Caudate nucleus (tissue), 63 donors: ENCODE measurements at places on chromosomes 2 and 18.

DNA sequence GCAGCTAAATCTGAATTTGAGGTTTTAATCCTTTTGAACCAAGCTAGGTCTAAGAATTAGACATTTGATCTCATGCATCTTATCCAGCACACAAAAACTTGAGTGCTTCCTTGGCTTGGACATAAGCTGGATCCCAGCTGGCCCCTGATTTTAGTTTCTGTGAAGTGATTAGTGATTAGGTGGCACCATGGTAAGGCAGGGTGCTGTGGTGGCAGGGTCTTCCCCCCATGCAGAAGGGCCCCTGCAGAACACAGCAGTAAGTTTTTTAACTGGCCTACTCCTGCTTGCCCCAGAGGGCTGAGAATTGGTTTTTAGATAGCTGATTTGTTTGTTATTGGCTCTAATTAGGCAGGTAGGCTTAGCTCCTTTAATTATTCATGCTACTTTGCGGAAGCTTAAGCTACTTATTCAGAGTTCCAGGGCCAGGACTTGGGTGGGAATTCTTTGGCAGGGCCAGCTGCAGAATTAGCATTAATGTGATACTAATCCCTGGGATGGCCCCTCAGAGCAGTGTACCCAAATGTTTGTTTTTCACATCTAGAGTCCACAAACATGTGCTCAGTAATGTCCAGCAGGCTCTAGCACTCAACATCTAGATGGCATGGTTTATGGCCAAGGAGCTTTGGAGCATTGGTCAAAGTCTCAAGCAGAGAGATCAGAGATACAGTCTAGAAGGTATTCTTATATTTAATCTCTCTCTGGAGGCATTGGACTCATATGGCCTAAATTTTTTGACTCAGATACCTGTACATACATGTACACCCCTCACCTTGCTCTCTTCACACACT lies 99.6 kb downstream of the FMNL2 start:
- no peak for DNase-seq

- no peak for DNase-seq
These were observed 649.8 kb downstream of the ARHGAP15 start for GRCh38 chr2:143779021-143779420.

DNA sequence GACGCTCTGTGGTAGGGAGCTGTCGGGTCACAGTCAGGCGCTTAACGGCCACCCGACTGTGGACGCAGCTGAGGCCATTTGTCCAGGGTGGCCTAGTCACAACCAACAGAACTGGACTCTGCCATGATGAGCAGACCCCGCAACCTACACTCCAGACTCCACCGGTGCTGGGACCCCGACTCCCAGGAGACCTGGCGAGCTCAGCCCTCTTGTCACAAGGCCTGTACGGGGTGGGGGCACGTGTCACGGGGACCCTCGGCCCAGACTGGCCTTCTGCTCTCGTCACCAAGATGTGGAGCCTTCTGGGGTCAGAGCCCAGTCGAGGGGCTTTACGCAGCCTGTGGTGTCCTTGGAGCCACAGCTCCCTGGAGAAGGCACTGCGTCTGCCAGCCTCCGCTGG lies 22.5 kb downstream of the NFATC1 start:
- DNase-seq, result no peak

DNA sequence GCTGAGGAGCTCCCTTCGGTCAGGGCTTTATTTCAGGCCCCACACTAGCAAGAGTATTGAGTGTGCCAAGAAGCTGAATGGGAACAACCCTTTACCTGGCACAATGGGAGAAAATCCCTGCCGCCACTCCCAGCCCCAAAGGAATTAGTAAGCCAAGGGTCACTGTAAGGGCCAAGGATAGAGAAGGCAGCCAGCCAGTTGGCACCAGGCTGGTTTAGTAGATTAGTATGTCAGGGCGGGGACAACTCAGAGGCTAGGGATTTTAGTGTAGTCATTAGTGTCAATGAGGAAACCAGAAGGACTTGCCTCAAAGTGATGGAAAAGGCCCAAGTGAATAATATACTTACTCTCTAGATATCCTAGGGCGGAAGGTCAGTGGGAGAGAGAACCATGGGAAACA lies 34.9 kb upstream of the CYP26B1 start:
- DNase-seq, result no peak

GRCh38 chr2:151067658-151068369 lies 193.8 kb downstream of the RBM43 start:
- no peak for DNase-seq

- DNase-seq, result no peak
These were observed 402.5 kb upstream of the TRIB2 start for GRCh38 chr2:12314127-12314760.

DNA sequence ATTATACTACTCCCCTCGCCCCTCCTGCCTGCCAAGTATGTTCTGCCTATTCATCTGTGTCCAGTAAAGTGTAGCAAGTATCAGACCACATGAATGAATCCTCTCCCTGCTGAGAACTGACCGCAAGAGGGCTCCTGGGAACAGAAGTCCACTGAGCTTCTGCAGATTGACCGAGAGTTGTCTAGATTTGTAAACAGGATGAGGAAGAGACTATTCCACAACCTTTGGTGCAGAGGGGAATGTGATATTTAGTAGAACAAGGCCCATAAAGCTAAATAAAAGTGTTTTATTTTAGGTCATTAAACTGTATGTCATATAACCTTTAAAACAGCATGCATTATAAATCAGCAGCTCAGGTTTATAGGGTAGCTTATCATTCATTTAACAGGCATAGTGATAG lies 377.0 kb downstream of the DCC start:
- no peak for DNase-seq

GRCh38 chr2:135954020-135954601 lies 31.3 kb downstream of the DARS1 start:
- no peak for DNase-seq

DNA sequence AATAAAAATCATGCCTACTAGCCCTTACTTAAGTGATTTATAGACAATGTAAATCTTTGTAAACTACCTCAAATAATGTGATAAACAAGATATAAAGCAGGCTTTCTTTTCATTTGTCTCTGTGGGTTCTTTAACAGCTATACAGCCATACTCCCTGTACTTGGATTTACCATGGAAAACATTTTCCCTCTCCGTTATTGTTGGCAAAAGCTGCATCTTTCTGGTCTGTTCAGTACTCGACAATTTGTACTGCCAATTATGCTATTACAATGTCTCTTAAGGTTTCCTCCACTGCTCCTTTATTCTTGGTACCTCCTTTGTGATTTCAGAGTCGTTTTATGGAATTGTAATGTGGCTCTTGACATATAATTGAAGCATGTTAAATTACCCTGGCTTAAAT lies 426.3 kb upstream of the PKDCC start:
- DNase-seq, result no peak

DNA sequence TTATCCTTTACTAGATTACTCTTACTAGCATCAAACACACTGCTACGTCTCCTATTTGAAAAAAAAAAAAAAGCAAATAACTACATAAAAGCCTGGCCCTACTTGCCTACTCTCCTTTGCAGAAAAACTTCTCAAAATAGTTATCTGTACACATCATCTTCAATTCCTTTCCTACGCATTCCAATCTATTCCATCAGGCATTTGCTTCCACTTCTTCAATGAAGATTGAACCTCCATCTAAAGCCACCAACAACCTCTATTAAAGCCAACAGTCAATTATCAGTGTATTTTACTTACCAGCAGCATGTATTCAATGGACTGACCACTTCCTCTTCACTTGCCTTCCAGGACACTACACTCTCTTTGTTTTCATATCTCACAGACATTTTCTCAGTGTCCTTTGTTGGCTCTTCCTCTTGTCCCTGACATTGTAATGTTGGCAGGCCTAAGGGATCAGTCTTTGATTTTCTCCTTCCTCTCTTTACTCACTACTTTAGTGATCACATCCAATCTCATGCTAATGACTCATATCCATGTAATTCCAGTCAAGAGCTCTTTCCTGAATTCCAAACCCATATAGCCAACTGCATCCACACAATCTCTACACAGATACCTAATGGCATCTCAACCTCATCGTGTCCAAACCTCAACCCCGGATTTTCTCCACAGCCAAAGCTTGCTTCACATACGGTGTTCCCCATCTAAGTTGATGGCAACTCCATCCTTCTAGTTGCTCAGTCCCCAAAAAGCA lies 131.3 kb downstream of the CCDC148 start:
- DNase-seq, result no peak

DNA sequence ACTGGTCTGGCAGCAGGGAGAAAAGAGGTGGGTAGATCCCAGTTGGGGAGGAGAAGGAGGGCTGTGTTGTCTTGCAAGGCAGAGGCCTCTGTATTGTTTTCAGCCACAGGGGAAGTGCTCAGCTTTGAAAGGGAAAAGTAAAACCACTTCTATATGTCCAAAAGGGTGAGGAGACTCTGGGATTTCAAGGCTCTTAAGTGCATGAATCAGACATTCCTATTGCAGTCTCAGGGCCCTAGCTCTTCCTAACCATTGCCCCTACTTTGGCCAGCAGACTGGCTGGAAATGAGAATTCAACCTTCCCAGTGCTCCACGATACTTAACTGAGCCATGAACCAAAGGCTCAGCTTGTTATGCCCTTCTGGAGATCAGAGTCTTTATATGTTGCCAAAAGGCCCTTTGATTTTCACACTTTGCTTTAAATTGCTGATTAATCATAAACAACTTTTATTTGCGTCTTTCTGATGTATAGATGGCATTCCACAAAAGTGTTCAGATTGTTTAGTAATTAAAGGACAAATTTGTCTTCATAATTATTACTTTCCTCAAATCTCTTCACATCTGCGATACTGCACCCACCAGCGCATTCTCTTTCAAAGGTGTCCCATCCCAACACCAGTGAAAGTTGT lies 313.8 kb upstream of the MMADHC start:
- DNase-seq, result no peak

DNA sequence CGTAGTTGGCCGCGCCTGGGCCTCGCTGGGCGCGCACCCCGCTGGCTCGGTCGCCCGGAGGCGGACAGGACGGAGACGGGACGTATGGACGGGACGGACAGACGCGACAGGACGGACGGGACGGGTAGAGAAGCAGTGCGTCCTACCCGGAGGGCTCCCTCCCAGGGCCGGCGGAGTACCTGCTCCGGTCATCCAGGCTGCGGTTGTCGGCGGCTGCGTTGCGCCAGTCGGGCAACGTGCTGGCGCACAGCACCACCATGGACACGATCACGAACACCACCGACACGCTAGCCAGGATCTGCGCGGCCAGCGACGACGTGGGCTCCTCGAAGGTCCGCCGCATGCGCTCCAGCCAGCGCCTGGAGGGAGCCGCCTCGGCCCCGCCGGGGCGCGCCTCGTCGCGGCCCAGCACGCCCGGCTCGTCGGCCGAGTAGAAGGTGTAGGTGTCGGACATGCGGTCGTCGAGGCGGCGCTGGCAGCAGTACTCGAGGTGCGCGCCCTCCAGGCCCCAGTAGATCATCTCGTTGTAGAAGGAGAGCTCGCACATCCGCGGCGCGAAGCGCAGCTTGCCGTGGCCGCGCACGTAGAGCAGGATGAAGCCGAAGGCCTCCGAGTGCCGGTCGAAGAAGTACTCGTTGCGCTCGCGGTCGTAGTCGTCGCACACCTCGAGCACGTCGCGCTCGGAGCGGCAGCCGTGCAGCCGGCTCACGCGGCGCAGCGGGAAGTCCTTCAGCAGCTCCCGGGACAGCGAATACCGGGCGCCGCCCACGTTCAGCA lies 903 bp downstream of the KCNG3 start:
- DNase-seq, result no peak

DNA sequence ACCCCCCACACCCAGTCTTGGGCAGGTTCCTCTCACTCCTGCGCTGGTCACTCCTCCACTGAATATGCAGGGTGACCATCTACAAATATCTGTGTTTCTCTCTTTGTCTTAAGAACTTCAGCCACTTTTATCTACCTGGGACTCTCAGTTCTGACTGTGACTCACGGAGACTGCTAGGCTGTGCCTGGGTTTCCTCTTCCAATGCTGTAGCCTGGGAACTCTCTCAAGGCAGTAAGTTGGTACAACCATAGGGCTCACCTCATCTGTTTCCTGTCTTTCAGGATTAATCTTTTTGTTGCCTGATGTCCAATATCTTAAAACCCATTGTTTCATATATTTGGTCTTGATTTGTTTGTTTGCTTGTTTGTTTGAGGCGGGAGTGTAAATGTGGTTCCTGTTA lies 47.2 kb upstream of the ZNF396 start:
- no peak for DNase-seq

DNA sequence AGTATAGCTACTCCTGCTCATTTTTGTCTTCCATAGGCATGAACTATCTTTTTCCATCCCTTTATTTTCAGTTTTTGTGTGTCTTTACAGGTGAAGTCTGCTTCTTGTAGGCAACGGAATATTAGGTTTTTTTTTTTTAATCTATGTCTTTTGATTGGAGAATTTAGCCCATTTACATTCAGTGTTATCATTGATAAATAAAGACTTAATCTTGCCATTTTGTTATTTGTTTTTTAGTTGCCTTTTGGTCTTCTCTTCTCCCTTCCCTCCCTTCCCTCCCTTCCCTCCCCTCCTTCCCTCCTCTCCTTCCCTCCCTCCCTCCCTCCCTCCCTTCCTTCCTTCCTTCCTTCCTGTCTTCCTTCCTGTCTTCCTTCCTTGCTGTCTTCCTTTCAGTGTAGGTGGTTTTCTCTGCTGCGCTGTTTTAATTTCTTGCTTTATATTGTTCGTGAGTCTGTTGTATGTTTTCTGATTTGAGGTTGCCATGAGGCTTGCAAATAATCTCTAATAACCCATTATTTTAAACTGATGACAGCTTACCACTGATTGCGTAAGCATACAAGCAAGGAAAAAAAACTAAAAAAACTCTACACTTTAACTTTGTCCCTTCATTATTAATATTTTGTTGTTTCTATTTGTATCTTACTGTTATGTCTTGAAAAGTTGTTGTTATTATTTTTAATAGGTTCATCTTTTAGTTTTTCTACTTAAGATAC lies 353.8 kb downstream of the PARD3B start:
- no peak for DNase-seq

DNA sequence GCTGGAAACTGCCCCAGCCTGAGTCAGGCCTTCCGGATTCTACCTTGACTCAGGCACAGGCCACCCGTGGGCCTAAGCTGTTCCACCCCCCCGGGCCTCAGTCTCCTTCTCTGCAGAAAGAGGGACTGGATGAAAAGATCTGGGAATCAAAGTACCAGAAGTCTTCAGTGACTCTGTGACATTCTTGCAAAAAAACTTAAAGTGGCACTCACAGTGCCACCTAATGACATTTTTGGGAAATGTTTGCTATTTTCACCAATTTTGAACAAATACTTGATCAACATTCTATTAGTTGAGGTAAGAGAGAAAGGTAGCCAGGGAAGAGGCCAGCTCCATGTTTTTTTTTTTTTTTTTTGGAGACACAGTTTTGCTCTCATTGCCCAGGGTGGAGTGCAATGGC lies 48.3 kb upstream of the ACAA2 start:
- no peak for DNase-seq

DNA sequence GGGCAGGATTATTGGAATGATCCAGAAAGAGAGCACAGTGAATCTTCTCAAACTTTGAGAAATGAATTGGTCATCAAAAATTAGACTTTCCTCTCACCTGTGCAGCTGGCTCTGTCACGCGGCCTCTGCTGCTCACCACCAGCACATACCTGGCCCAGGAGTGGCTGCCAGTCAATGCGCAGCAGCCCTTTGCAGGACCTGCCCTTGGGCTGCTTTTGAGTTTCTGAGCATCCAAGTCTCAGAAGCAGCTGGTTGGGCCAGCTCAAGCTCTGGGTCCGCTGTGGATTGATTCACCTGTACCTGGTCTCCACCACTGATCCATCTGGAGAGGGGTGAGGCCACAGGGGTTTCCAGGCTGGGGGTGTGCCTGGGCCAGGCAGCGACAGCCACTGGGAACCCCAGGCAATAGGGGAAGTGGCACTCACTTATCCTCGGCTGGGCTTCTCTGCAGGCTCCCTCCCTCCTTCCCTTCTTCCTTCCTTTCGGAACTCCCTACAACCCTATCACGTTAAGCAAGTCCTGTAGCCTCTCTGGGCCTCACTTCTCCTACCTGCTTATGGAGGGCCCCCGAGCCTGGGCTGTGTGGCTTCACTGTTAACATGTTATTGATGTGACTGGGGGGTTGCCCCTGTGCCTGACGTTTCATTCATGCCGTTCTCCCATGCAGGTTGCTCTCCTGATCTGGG lies 48.1 kb downstream of the SH3BP4 start:
- DNase-seq, result no peak
